ENCODE measurements at places on chromosomes 6 and 20.

DNA sequence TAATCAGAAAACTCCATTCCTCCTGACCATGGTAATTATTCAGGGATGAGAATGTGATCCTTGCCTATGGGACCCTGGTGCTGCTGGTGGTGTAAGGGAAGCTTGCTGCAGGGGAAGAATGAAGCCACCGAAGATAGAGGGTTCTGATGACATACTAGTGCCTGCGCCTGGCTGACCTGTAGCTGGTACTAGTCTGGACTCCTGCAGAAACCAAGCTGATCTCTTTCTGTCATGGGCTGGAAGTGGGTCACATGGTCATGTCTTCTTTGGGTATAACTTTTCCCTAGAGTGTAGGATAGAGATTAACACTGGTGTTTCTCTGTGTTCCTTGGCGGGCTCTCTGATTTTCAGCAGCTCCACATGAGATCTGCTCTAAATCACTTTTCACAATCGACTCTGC is 8.6 kb upstream of the SLC4A11 start:
- DNase-seq: peak; percentile 18

GRCh38 chr6:129270450-129270849 is 387.5 kb downstream of the LAMA2 start:
- DNase-seq: no peak

DNA sequence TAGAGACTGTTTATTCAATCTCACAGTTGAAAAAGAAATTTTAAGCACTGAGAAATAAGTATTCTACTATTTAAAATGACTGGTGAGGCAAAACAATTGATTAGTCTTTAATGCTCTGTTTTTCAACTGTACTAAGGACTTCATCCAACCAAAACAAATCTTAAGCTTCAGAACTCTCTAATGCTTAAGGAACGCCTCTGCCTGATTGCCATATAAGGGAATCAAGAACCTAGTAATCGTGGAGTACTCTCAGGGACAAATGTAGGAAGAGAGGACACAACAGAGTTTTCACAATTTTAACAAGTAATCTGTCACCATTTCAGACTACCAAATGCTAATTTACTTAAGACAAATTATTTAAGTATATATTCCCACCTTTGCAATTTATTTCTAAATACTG is 16.1 kb downstream of the FBXO30 start:
- DNase-seq: no peak

DNA sequence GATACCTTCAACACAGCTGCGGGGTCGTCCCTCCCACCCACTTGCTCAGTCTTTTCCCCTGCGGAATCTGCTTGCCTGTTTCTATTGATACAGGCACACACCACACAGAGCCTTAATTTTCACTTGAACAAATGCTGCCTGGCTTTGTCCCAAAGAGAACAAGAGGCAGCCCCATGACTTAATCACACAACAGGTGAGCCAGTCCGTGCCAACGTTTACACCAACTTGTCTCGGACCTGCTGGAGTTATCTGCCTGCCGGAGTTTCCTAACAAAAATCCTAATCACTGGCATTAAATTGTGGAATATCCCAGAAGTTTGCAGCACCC is 186.8 kb upstream of the RREB1 start:
- DNase-seq: no peak

DNA sequence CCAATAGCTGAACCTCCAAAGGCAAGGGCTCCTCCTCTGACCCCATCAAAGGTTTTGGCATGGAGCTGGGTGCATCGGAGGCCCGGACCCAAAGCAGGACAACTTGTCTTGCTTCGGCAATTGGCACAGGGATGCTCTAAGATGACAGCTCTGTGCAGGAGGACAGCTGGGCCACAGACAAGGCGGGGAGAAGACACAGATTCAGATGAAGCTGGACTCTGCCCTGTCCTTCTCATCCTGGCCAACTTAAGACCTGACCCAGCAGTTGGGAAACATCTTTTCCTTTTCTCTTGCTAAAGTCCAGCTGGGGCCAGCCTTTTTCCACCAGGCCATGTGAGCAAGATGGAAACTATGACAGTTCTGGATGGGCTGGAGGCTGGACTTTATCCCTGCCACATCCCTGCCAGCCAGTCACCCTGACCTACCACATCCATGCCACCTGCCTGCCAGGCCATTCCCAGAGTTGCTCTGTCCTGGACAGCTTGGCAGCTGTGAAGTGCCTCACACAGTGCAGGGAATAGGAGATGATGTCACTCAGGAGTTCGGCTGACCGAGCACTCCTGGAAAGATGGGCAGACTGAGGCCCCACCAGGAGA is 12.7 kb upstream of the PSMF1 start:
- no peak for DNase-seq

DNA sequence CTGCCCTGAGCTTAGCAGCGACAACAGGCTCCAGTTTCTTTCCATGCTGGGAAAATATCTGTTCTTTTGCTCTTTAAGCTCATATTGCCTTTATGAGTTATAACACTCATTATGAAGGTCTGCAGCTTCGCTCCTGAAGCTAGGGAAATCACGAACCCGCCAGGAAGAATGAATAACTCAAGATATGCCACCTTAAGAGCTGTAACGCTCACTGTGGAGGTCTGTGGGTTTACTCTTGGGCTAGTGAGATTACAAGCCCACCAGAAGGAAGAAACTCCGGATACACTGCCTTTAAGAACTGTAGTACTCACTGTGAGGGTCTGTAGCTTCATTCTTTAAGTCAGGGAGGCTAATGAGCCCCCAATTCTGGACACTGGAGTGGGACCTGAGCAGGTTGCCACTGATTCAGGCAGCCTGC is 3.0 kb upstream of the SSR1 start:
- DNase-seq: no peak

- DNase-seq: peak; percentile 1
These were observed 77.6 kb downstream of the SAMD5 start for GRCh38 chr6:147586044-147586443.

- DNase-seq: no peak
These were observed 121.0 kb downstream of the CDH4 start for GRCh38 chr20:61373055-61373399.

DNA sequence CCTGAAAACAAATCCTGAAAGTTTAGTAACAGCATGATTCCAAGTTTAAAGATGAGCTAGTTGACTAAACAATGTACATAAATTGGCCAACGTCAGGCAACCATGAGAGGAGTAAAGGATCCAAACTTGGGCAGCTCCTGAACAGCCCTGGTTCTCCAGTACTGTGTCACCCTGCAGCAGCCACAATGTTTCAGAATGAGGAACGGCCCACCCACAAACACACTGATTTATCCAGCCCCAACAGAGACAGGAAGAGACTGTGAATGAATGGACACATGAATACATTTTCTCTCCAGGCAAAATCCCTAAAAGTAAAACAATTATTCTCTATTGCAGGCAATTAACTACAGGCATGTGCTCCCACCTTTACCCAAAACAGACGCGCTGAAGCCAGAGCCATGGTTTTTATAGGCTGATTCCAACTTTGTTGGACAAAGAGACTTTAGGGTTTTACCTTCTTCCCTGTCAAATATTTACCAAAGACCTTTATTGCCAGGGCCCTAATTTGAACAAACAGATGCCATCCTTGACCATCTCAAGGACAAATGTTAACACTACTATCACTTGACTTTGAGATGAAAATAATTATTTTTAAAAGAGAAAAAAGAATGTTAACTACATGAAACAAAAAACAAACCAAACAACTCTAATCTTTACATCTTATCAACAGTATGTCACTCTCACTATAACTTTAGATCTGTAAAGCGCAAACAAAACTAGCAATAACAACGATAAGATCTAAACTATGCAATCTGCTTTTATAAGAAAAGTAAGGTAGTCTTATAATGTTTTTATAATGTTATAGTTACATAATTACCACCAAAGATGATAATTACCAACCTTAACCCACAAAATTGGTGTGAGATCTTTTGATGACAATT is 22.9 kb downstream of the CNKSR3 start:
- DNase-seq: no peak

- DNase-seq: no peak
These were observed 700 bp upstream of the LAMA5 start for GRCh38 chr20:62367633-62368391.

GRCh38 chr20:25226433-25227316 is 21.2 kb upstream of the PYGB start:
- DNase-seq: no peak

DNA sequence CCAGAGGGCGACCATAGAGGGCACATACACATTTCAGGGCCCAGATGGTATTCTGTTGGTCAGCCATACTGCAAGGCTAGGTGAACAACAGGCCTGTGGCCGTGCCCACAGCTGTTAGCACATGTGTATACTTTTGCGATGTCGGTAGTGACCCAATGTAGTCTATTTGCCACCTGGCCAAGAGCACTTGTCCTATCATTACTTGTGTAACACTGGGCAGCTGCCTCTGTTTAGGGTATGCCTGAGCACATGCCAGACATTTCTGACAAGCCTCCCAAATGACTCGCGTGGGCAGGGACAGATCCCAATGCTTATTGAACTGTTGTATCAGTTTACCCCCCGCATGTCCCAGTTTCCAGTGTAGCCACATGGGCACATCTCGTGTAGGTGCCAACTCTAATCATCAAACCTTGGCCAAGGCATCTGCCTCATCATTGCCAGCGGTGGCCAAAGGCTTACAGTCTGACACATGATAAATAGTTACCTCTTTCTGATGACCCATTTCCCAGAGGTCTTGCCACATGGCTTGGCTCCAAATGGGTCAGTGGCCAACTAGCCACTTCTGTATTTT is 74.4 kb upstream of the FBXL4 start:
- DNase-seq: no peak

DNA sequence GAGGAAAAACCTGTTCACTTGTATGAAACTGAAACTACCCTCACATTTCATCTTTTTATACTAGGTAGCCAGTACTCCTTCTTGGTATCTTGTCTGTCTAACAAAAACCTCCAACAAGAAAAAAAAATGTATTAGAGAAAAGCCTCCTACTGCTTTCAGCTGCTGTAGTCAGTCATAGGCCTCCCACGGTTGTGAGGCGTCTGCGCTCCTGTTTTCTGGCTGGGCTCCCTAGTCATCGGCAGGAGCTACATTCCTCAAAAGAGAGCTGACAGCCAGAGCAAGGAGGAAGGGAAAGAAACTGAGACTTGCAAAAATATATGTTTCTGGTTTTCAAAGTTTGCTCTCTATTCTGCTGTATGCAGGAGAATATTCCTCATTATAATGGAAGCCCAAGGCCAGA is 517.0 kb downstream of the LMBRD1 start:
- no peak for DNase-seq

GRCh38 chr20:5734602-5735001 is 15.6 kb upstream of the SHLD1 start:
- no peak for DNase-seq

GRCh38 chr20:46114449-46114848 is 3.7 kb upstream of the CD40 start:
- no peak for DNase-seq

GRCh38 chr6:137489046-137490005 is 4.9 kb downstream of the OLIG3 start:
- DNase-seq: no peak

- DNase-seq: peak; percentile 82
These were observed 17.9 kb upstream of the EXOC2 start for GRCh38 chr6:710601-711571.

DNA sequence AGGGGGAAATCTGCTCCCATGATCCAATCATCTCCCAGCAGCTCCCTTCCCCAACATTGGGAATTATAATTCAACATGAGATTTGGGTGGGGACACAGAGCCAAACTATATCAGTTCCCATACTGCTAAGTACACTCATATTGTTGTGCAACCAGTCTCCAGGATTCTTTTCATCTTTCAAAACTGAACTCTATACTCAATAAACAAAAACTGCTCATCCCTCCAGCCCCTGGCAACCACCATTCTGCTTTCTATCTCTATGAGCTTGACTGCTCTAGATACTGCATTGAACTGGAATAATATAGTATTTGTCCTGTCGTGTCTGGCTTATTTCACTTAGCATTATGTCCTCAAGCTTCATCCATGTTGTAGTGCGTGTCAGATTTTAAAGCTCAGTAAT is 42.9 kb downstream of the STX11 start:
- no peak for DNase-seq

DNA sequence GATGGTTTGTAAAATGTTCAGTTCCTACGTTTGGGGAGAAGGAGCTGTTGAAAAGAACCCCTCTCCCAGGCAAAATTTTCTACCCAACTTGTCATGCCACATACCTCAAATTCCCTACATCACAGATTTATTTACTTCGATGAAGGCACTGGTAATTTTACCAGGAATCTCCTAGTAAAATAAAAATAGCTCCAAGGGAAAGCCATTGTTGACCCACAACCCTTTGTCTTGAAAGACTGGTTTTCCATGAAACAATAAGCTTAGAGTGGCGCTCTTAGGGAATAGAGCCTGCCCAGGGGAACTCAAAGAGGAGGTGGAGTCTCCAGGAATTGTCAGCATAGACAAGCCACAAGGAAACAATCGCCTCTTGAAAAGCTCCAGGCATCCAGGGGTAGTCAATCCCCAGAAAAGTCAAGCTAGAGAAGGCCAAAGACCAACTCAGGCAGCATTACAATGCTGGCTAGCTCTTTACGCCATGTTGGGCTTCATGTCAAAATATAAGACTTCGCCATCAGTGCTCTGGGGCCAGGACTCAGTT is 99.2 kb upstream of the RREB1 start:
- no peak for DNase-seq

DNA sequence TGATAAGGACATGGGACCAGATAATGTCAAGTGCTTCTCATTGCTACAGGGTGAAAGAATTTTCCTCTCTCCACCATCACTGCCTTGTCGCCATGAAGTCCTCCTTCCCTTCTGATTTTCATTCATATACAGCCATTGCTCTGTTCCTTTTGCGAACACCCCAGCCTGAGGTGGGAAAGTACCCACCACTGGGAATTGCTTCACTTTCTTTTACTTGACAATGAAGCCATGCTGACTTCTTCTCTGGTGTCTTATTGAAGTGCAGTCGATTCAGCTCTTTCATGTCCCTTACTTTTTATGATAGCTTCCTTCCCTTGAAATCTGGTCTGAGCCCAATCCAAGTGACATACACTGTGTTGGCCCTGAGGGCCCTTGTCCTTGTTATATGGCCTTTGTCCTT is 16.2 kb downstream of the DAAM2 start:
- DNase-seq: no peak

DNA sequence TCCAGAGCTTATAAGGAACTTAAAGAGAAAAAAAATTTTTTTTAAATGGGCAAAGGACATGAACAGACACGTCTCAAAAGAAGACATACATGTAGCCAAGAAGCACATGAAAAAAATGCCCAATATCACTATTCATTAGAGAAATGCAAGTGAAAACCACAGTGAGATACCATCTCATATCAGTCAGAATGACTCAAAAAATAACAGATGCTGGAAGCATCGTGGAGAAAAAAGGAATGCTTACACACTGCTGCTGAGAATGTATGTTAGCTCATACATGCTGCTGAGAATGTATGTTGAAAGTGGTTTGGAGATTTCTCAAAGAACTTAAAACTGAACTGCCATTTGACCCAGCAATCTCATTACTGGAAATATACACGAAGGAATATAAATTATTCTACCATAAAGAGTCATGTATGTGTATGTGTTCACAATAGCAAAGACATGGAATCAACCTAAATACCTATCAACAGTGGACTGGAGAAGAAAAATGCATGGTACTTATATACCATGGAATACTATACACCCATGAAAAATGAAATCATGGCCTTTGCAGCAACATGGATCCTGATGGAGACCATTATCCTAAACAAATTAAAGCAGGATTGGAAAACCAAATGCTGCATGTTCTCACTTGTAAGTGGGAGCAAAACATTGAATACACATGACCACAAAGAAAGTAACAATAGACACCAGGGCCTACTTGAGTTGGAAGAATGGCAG is 5.2 kb downstream of the OR11A1 start:
- no peak for DNase-seq

GRCh38 chr6:95882371-95882770 is 133.4 kb upstream of the FUT9 start:
- no peak for DNase-seq
